NCI-H1105 treated with DMSO at 0.1 percent for 48 hours (cell line): ENCODE measurements at places on chromosomes 3 and 15.

- DNase-seq: no peak
Measured at GRCh38 chr3:144677103-144677502, 705.5 kb downstream of the DIPK2A start.

GRCh38 chr3:173258697-173259096 is 117.7 kb upstream of the SPATA16 start:
- DNase-seq: no peak

DNA sequence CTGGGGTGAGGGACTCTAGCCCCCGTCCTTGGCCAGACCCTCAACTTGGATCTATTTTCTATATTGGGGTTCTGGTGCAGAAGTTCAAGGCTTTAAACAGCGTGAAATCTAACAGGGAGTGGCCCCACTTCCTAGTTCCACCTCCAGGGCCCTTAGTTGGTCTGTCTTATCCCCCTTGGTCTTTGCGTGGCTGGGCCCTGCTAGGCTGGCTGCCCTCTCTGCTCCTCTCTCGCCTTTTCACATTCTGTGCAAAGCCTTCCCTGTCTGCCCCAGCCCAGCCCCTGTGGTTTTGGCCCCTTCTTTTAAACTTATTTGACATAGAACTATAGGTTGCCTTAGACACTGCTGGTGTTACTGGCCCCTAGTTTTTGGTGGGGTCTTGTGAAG is 5.6 kb downstream of the PPCDC start:
- no peak for DNase-seq

DNA sequence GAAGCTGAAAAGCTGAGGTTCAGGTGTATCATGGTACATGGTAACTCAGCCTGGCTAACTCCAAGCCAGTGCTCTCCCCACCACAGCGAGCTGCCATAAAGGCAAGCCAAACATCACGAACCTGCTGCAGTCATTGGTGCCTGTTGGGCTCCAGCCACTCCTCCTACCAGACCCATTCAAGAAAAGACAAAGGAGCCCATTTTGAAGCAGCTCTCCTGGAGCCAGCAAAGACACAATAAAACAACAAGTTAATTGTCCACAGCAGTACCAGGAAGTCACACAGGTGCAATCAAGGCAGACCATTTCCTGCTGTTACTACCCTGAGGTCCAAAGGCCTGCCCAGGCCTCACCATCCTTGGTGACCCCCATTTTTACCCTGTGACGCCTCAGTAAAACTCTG is 77.6 kb downstream of the DAPK2 start:
- DNase-seq: no peak
